Glutamatergic neuron (in vitro differentiated cells): ENCODE measurements at places on chromosomes 4 and X. TPM values are rescaled to one million over a fixed set of nuclear protein-coding genes. Genes with fewer than 3 reads are reported as not detected.

Gene DDIT4L
- not detected for total RNA-seq

- no peak overlapping the region for H3K27ac ChIP-seq
- no peak overlapping the region for H3K4me3 ChIP-seq
- peaks cover 11% of the 10 kb centered on the region for H3K4me1 ChIP-seq
Observed at GRCh38 chr4:139458543-139458942, 4.6 kb downstream of the RAB33B start.

DNA sequence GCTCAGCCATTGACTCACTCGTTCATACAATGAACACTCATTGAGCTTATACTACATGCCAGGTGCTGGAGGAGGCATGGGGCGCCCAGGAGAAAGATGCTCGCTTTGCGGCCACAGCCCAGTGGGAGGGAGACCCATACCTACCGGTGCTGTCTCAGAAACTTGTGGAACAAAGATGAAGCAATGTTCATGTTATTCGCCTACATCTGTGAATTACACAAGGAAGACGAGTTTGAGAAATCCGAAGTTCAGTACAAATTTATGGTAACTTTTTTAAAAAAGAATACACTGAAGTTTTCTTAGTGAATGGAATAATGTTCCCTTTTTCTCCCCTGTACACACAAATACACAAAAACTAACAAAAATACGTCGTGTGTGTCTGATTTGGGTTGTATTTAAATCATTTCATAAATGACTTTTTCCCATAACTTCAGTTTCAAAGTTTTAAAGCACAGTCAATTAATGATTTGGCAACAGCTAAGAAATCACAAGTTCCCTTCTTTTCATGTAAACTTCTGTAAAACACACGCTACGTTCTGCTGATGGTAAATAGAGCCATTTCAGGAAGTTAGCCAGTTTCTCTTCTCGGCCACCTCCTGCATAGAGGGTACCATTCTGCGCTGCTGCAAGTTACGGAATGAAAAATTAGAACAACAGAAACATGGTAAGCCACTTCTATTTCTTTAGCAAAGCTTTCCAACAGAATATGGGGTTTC is at the start of gene TLR8:
TSS of gene TLR8 (plus strand) at position 575 of the 716 bp plus-strand sequence. CDS start at position 662, 87 bp downstream.
- H3K4me3 ChIP-seq, result no peak within 1 kb of the TSS
- H3K27me3 ChIP-seq, result no peaks in the 10 kb centered on the region
- H3K4me1 ChIP-seq, result no peaks in the 10 kb centered on the region
- H3K36me3 ChIP-seq, result no peaks in the 10 kb centered on the region
- no peak within 1 kb of the TSS for H3K27ac ChIP-seq
- no peak for DNase-seq

GRCh38 chr4:108333353-108333942 is 164.7 kb upstream of the LEF1 start:
- H3K27ac ChIP-seq, result no peak overlapping the region
- no peak overlapping the region for H3K4me3 ChIP-seq
- H3K4me1 ChIP-seq, result peaks cover 4% of the 10 kb centered on the region
- no peak for DNase-seq
